ENCODE measurements at places on chromosomes 1 and 21.

- DNase-seq, result no peak
Measured at GRCh38 chr1:113793878-113794834, 18.1 kb downstream of the RSBN1 start.

GRCh38 chr1:154454386-154455120 lies 47.5 kb upstream of the TDRD10 start:
- DNase-seq, result no peak

DNA sequence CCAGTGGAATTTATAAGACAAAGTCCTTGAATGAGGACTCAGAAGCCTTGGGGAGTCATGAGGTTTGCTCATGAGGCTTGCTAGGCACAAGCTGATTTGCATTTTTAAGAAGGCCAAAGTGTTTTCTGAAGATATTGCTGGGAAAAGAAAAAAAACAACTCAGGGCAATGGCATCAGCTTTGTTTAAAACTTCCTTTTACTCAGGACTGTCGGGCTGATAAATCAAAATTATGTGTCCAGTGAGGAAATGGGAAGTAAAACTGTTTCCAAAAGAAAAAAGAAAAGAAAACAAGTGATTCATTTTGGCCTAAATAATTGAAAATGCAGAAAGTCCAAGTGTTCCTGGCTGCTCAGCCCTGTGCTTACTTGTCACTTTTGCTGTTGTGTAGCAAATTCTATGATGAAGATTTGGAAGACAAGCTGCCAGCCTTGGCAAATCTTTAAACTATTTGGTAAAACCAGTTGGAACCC lies 282.4 kb downstream of the HLX start:
- no peak for DNase-seq

GRCh38 chr1:8746554-8746953 lies 70.9 kb downstream of the RERE start:
- no peak for DNase-seq

GRCh38 chr1:203328714-203329122 lies 22.2 kb downstream of the FMOD start:
- DNase-seq, result no peak

- DNase-seq, result no peak
Measured at GRCh38 chr1:179831225-179831624, 46.4 kb downstream of the TOR1AIP2 start.

GRCh38 chr1:152130186-152130585 lies 14.9 kb upstream of the TCHH start:
- DNase-seq, result no peak

DNA sequence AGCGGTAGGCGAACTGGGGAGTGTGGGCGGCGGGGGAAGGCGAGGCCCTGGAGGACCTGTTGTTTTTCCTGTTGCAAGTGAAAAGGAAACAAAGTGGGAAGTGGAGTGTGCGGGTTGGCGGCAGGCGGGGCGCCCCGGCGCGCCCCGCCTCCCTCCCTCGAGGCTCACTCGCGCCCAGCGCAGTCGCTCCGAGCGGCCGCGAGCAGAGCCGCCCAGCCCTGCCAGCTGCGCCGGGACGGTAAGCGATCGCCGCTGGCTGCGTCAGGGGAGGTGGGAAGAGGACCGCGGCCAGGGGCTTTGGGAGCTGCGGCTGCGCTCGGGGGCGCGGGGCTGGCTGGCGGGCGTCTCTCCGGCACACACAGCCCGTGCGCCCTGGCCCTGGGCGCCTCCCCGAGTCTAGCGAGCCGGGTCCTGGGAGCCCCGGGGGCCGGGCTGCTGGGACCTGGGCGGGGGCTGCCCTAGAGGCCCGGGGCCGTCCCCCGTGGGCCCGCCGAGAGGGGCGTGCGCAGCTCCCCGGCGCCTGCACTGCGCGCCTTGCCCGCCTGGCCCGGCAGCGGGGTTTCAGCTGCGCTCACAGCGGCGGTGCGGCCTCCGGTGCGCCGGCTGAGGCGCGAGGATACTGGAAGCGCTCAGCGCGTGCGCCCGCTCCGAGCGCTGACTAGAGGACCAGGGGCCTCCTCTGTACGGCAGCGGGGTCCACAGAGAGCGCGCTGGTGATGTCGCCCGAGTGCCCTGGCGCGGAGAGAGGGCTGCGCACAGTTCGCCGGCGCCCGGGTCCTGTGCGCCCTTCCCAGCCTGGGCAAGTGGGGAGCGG lies at the start of gene PIK3CD:
PIK3CD (plus strand) TSS at position 167 of the 814 bp plus-strand sequence. CDS start 58,725 bp downstream, outside the sequence.
- peak; percentile 11 for DNase-seq

DNA sequence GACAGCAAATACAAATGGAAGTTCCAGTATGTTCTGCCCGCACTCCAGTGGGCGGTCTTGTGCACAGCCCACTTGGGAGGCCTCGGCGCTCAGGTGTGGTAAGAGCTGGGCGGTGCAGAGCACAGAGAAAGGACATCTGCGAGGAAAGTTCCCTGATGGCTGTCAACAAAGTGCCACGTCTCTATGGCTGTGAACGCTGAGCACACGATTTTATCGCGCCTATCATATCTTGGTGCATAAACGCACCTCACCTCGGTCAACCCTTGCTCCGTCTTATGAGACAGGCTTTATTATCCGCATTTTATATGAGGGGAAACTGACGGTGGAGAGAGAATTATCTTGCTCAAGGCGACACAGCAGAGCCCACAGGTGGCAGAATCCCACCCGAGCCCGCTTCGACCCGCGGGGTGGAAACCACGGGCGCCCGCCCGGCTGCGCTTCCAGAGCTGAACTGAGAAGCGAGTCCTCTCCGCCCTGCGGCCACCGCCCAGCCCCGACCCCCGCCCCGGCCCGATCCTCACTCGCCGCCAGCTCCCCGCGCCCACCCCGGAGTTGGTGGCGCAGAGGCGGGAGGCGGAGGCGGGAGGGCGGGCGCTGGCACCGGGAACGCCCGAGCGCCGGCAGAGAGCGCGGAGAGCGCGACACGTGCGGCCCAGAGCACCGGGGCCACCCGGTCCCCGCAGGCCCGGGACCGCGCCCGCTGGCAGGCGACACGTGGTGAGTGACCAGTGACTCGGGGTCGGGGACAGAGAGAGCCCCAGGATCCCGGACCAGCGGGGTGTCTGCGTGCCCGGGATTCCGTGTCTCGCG lies at the start of gene IL12RB2:
IL12RB2 (plus strand) TSS at position 623 of the 810 bp plus-strand sequence. CDS start 12,496 bp downstream, outside the sequence.
- no peak for DNase-seq

- no peak for DNase-seq
Measured at GRCh38 chr1:23396380-23396779, 26.7 kb upstream of the ZNF436 start.

DNA sequence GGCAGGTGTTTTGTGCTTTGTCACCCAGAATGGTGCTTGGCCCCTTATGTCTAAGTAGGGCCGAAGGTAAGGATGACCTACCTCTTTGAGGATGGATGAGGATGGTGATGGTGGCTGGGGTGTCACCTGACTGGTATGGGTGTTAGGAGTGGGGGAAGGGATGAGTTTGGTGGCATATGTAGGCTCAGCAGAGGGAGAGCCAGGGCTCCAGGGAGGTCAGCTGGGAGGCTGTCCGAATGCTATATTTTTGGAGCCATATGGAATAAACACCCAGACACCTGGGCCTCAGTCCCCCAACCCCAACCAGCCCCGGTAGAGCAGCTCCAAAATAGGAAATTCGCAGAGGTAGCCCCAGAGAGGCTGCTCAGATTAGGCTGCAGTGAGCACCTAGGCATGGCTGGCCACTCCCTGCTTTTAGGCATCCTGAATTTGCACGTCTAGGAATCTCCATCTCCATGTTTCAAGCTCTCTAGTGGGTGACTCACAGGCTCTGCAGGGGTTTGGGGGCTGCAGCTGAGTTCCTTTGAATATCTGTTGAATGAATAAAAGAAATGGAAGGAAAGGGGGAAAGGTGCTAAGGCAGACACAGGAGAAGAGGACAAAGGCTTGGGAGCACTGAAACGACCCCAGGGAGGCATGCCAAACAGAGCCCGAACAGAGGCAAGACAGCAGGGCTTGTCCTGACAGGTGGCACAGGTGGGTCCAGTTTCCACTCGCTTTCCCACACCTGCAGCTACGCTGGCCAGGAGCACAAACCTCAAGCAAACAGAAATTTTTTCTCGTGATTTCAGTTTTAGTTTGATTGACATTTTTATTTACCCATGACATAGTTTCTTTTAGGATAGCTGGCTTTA lies 135.3 kb upstream of the EDN2 start:
- no peak for DNase-seq

GRCh38 chr1:154557248-154557938 lies 1.1 kb downstream of the UBE2Q1 start:
- DNase-seq, result no peak

GRCh38 chr1:97044159-97044760 lies 322.7 kb downstream of the PTBP2 start:
- DNase-seq, result no peak

DNA sequence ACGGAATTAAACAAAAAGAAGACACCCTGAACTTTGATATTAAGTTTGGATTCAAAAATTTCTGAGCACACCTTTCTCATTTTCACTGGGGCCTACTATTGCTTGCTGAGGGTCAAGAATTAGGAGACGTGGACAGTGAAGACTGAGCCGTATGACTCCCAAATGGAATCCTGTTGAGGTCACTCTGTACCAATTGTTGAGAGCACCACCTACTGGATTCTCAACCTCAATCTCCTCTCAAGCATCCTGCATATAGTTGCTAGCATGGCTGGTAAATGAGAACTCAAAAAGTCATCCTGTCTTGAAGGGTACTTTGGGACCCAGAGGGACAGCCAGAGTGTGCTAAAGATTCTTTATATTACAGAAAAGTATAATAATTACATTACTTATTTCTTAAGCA lies 20.2 kb upstream of the MTR start:
- DNase-seq, result no peak

DNA sequence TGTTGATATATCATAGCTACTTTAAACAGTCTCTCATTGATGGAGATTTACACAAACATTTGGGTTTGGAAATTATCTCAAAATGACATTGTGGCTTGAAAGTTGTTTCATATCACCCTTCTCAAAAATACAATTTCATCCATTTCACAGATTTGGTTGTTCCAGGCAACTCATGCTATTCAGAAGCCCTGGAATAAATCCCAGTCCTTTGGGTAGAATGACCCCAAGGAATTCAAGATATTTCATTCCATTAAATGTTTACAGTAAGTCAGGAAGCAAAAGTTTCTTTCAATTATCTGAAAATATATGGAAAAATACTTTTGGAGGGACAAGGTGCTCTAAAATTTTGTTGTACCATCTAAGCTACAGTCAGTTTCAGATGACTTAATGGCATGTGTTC lies 27.1 kb downstream of the MPZL1 start:
- DNase-seq, result no peak

- DNase-seq, result no peak
Measured at GRCh38 chr1:30900931-30901560, 7.5 kb downstream of the SDC3 start.

GRCh38 chr1:229717786-229718576 lies 91.9 kb downstream of the URB2 start:
- DNase-seq, result no peak

DNA sequence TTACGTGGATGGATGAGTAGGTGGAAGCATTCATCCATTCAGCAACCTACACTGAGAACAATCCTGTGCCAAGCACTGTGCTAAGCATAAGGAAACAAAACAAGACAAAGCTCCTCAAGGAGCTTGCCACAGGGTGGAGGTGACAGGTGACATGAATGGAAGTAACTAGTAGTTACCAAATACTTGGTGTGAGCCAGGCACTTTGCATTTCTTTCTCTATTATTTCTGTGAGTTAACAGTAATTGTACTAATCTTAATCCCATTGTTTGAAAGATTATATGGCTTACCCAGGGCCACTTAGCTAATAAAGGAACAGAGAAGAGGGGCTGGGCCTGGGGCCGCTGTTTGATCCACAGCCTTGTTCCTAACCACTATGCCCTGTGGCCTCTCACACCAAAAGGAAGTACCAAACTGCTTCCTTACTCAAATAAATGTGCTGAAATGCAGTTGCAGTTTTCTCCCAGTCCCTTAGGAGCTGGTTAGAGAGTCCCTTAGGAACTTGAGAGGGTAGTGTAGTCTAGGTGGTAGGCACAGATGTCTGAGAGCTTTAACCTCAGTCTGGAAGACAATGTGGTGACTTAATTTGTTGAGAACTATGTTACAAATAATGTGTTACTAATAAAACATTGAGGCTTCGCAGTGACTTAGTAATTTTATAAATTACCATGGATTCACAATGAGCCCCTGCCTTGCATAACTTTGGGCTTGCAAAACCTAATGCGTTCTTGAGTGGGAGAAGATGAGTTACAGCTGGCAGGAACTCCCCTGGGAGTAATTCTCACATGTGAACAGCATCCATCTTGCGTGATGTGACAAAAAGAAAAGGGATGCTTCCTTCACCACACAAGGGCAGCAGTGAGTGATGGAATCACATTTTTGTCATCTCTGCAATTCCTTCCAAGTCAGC lies 69.8 kb downstream of the MPZL1 start:
- no peak for DNase-seq

DNA sequence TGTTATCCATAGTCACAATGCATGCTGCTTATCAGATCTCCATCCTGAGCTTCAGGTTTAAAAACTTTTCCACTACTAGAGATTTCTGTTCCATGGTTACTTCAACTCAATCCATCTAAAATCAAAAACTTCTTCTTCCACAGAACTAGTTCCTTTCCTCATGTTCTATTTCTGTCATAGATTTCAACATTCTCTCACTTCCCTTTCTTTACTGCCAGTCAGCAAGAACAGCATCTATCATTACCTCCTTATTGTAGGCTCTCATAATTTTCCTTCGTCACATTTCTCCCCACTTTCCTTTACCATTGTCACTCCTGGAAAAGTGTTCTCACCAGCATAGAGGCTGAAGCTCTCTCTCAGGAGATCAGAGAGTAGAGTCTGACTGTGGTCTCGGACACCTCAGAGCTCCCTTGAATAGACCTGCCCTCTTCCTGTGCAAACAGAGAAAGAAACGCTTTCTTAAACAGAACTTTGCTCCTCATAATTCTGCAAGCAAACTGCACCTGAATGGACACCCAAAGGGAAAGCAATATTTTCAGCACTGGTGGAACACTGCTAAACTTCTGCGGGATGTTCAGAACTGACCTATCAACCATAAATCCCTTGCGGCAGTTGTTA lies 48.7 kb upstream of the KIRREL1 start:
- no peak for DNase-seq

DNA sequence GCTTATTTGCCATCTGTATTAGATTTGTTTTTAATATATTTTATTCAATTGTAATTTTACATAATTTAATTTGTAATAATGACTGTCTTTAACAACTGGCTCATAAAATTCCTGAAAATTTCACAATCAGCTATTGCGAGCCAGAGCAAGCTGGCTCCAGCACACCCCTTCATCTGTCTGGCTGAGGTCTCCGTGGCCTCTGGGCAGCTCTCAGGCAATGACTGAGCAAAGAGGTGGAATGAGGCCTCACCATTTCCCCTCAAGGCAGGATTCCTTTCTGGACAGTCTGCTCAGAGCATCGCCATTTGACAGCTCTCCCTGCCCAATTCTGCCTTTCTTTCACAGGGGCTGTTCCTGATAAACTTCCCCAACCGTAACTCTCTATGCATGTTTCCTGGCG lies 5.8 kb upstream of the KANK4 start:
- no peak for DNase-seq

DNA sequence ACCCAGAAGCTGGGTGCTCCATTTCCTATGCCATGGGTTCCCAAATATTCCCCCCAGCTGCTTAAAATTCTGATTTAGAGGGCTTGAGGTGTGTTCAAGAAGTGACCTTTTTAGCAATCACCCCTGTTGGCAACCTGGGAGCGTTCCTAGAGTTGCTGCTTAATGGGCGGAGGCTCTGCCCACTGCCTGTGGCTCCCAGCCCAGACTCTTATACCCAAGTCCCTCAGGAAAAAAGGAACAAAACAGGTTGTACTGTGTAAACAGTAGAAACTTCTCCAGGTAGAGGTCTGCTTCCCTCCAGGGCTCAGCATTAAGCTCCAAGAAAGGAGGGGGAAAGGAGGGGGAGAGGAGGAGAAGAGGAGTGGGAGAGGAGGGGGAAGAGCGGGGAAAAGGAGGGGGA lies 14.6 kb upstream of the TENT5C start:
- DNase-seq, result no peak

- DNase-seq, result no peak
Measured at GRCh38 chr1:25051504-25051903, 121.4 kb upstream of the RUNX3 start.

Data from activated T-helper 1 cell treated with anti-CD3 and anti-CD28 coated beads, Interleukin-2, amount 50 U/mL, for 16 hours (primary cell).